MCF 10A (cell line): ENCODE measurements at places on chromosomes 12 and 14. TPM values are rescaled to one million over a fixed set of nuclear protein-coding genes. Genes with fewer than 3 reads are reported as not detected.

GRCh38 chr12:98893126-98893674, 248.1 kb downstream of the APAF1 start:
- H3K4me1 ChIP-seq: no peaks in the 10 kb centered on the region
- no peaks in the 10 kb centered on the region for H3K27me3 ChIP-seq
- no peak overlapping the region for H3K27ac ChIP-seq
- no peak for DNase-seq

HOXC4 gene
- total RNA-seq: 1.7 and 1.8 TPM in 2 replicates

POTEM gene
- total RNA-seq: not detected in 2 replicates

DNA sequence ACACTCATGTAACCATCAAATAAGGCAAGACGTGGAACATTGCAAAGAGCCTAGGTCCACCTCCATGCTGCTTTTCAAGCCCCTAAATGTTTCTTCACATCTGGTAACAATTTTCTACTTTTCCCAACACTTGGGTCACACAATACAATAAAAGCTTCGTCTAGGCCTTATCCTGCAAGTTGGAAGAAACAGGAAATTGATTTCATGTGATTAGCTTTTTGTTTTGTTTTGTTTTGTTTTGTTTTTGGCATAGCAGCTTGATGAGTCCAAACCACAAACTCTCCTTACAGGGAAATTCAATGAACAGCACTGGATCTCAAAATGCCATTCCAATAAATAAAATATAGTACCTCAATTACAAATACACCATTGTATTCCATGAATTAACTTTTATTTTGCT, 19.3 kb downstream of the TAS2R50 start:
- peak; percentile 25 for DNase-seq
- no peaks in the 10 kb centered on the region for H3K27me3 ChIP-seq
- H3K4me3 ChIP-seq: no peak overlapping the region
- no peak overlapping the region for H3K27ac ChIP-seq

DNA sequence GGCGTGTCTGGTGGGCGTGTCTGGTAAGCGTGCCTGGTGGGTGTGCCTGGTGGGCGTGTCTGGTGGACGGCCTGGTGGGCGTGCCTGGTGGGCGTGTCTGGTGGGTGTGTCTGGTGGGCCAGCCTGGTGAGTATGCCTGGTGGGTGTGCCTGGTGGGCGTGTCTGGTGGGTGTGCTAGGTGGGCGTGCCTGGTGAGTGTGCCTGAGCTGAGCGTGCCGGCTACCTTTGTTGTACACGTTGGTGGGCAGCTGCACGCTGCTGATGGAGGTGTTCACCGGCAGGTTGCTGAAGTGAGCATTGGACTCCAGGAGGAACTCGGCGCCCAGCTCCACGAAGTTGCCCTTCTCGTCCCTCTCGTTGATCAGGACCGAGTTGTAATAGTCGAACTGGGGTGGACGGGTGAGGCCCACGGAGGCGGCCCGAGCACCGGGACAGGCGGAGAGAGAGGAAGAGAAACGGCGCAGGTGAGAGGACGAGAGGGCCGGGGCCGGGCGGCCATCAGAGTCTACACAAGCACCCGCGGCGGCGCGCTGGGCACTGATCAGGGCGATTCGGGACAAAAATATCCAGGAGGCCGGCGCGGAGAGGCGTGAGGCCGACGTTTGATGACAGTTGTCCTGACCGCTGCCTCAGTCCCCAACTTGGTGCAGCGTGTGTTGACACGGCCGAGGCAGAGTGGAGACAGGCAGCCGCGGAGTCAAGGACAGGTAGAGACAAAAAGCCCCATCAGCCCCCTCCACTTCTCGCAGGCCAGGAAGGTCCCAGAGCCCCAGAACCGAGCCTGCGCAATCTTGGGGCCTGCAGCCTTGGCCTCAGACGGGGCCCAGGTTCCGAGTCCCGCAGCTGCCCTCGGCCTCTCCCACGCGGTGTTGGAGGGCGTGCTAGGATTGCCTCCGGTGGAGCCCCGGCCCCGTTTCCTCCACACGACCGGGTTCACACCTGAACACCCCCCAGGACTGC, 10.5 kb downstream of the CACNA2D4 start:
- H3K27ac ChIP-seq: no peak overlapping the region
- DNase-seq: no peak
- H3K4me1 ChIP-seq: no peaks in the 10 kb centered on the region

- H3K27me3 ChIP-seq: peaks cover 42% of the 10 kb centered on the region
- no peak overlapping the region for H3K27ac ChIP-seq
- DNase-seq: no peak
- H3K4me1 ChIP-seq: no peaks in the 10 kb centered on the region
Observed at GRCh38 chr14:101220921-101221510, 317.5 kb upstream of the RTL1 start.

DNA sequence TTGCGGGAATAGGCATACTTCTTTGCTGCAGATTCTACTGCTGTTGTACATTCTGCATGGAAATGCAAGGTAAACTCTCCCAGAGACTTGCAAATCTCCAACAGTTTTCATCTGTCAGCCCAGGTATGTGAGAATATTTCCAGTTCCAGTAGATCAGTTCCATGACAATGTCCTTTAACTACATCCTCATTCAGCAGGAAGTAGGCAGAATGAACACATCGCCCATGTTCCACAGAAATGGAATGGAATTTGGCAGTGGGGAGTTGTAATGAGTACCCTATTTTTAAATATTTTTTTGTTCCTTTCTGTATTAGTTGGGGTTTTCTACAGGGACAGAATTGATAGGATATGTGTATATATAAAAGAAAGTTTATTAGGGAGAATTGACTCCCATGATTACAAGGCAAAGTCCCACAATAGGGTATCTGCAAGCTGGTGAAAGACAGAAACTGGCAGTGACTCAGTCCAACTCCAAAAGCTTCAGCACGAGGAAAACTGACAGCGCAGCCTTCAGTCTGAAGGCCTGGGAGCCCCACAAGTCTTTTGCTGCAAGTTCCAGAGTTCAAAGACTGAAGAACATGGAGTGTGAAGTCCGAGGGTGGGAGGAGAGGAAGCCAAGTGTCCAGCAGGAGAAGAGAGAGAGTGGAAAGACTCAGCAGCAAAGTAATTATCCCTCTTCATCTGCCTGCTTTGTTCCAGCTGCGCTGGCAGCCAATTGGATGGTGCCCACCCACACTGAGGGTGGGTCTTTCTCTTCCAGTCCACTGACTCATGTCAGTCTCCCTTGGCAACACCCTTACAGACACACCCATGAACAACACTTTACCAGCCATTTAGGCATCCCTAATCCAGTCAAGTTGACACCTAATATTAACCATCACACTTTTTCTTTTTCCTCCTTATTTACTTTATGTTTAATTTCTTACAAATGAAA, 110.4 kb upstream of the SCAF11 start:
- no peak overlapping the region for H3K27ac ChIP-seq
- no peaks in the 10 kb centered on the region for H3K27me3 ChIP-seq
- no peak overlapping the region for H3K4me3 ChIP-seq
- H3K4me1 ChIP-seq: peaks cover 8% of the 10 kb centered on the region

DNA sequence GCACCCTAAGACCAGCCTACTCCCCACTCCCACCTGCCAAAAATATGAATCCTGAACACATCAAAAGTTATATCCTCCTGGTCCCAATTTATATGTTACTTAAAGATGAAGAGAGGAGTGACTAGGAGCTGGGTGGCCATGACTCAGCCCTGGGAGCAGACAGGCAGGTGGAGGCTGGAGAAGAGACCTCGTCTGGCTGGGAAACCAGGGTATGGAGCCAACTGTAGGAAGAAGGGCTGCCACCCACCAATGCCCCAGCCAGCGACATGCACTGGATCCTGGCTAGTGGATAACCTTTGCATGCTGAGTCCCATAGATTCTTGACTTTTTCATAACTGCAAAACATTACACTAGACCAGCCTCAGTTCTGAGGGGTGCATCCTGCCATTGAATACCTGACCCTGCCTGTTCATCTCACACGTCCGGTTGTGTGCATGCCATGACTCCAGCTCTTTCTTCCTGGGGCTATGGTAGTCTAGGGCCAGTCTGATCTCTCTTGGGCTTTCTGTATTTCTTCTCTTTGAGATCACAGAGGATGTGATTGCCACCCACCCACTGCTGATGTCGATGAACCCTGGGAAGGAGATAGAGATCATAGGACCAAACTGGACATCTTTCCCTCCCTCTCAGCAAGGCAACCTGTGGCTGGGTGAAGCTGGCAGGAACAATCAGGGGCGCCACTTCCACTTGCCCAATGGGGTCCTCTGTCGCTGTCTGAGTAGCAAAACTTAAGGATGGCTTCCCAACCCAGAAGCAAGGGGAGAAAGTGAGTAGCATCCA, 69.6 kb upstream of the DDX11 start:
- DNase-seq: no peak
- H3K27me3 ChIP-seq: no peaks in the 10 kb centered on the region
- no peaks in the 10 kb centered on the region for H3K36me3 ChIP-seq
- peaks cover 17% of the 10 kb centered on the region for H3K4me1 ChIP-seq
- no peak overlapping the region for H3K4me3 ChIP-seq

DNA sequence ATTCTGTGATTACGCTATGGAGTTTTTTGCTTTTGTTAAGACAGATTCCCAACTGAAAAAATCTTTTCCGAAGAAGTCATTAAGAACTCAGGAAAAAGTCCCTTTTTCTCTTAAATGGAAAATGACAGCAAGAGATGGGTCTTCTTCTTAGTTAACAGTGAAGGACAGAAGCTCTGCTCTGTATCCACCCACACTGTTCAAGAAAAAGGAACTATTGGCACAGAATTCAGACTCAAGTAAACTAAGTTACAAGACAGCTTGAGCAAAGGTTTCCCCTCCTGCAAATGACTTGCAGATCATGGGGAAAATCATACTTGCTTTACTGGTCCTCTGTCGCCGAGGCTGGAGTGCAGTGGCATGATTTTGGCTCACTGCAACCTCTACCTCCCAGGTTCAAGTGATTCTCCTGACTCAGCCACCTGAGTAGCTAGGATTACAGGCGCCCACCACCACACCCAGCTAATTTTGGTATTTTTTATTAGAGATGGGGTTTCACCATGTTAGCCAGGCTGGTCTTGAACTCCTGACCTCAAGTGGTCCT, 137.1 kb upstream of the AEBP2 start:
- H3K4me3 ChIP-seq: no peak overlapping the region
- H3K27me3 ChIP-seq: no peaks in the 10 kb centered on the region
- peaks cover 12% of the 10 kb centered on the region for H3K4me1 ChIP-seq
- no peak for DNase-seq
- H3K27ac ChIP-seq: no peak overlapping the region

RAB2B gene
- total RNA-seq: 22.8 and 23.3 TPM in 2 replicates

DNA sequence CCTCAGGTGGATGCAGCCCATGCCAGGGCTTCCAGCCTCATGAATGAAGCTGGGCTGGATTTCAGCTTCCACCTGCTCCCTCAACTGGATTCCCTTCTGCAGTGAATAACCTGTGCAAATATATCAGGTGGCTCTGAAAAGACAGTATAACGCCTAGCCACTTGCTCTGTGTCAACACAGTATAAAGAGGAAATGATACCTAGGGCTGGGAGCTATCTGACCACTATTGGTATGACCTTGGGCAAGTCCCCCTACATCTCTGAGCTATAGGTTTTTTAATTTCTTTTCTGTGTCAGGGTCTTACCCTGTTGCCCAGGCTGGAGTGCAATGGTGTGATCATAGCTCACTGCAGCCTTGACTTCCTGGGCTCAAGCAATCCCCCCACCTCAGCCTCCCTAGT, 19.8 kb downstream of the ISM2 start:
- H3K36me3 ChIP-seq: no peaks in the 10 kb centered on the region
- H3K4me1 ChIP-seq: no peaks in the 10 kb centered on the region
- H3K27ac ChIP-seq: no peak overlapping the region
- H3K27me3 ChIP-seq: peaks cover 11% of the 10 kb centered on the region
- no peak for DNase-seq

DNA sequence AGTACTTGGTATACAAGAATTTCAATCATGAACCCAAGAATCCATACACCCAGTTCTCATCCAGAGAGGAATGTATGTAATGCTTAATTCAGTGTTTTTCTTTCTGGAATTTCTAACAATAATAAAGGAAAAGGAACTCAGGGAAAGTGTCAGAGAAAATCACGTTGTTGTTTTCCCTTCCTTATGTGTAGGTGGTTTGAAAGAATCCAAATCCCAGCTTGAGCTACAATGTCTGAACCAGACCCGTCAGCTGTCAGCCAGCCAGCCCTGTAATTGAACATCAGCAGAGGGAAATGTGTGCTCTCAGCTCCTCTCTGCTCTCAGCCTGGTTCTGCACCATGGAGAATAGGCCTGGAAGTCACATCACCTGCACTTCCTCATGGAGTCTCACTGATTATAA, 126.5 kb downstream of the TMEM30B start:
- peaks cover 28% of the 10 kb centered on the region for H3K4me1 ChIP-seq
- H3K4me3 ChIP-seq: no peak overlapping the region
- peaks cover 14% of the 10 kb centered on the region for H3K36me3 ChIP-seq
- no peaks in the 10 kb centered on the region for H3K27me3 ChIP-seq
- DNase-seq: no peak

GRCh38 chr14:32203928-32204357, 874 bp upstream of the RNU6-8 start:
- H3K4me3 ChIP-seq: peak overlapping the region; percentile 89
- no peak for DNase-seq
- H3K27ac ChIP-seq: peak overlapping the region; percentile 98
- H3K4me1 ChIP-seq: peaks cover 21% of the 10 kb centered on the region
- H3K36me3 ChIP-seq: peaks cover 12% of the 10 kb centered on the region

DNAJC22 gene
- 0.25 and 0.33 TPM in 2 replicates for total RNA-seq

UBR7 gene
- 12.7 and 13.0 TPM in 2 replicates for total RNA-seq

- DNase-seq: no peak
- H3K4me1 ChIP-seq: peaks cover 21% of the 10 kb centered on the region
- H3K4me3 ChIP-seq: no peak overlapping the region
- no peaks in the 10 kb centered on the region for H3K36me3 ChIP-seq
Observed at GRCh38 chr12:45338272-45338671, 122.4 kb downstream of the ANO6 start.

GALNT9 gene
- total RNA-seq: 3.2 and 4.4 TPM in 2 replicates

FOXA1 gene
- 8.6 and 11.2 TPM in 2 replicates for total RNA-seq

GRCh38 chr14:49586673-49587460, 687 bp upstream of the RPS29 start:
- peak overlapping the region; percentile 81 for H3K4me3 ChIP-seq
- H3K36me3 ChIP-seq: peaks cover 57% of the 10 kb centered on the region
- peak; percentile 66 for DNase-seq
- H3K27ac ChIP-seq: peak overlapping the region; percentile 98
- H3K4me1 ChIP-seq: peaks cover 11% of the 10 kb centered on the region

DNA sequence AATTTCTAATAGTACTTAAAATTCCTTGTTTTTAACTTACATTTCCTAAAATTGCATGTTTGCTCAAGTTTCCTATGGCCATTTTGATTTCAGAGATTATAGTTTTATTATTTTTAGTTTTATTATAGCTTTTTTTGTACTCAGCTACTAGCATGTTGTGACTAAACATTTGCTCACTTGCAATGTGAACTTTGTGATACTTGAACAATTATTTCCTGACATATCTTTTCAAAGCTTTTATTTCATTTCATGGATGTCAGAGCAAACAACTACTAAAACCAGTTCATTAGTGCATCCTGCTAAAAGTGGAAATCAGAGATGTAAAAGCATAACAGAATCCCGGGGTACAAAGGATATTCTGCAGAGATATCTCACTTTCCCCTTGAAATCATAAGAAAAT, 33.6 kb upstream of the PCNX4 start:
- no peak overlapping the region for H3K4me3 ChIP-seq
- no peaks in the 10 kb centered on the region for H3K36me3 ChIP-seq
- H3K4me1 ChIP-seq: peaks cover 8% of the 10 kb centered on the region
- DNase-seq: no peak

C14orf93 gene
- total RNA-seq: 6.1 and 7.1 TPM in 2 replicates

CDKN3 gene
- total RNA-seq: 66.4 and 66.5 TPM in 2 replicates

GRCh38 chr12:70243510-70244371, 508 bp downstream of the CNOT2 start:
- H3K27me3 ChIP-seq: no peaks in the 10 kb centered on the region
- peak overlapping the region; percentile 95 for H3K4me3 ChIP-seq
- H3K4me1 ChIP-seq: peaks cover 46% of the 10 kb centered on the region
- peaks cover 46% of the 10 kb centered on the region for H3K36me3 ChIP-seq

GRCh38 chr12:113612076-113612728, 140.5 kb upstream of the LHX5 start:
- peaks cover 48% of the 10 kb centered on the region for H3K27me3 ChIP-seq
- DNase-seq: no peak
- no peak overlapping the region for H3K4me3 ChIP-seq
- H3K4me1 ChIP-seq: no peaks in the 10 kb centered on the region

TCHP gene
- total RNA-seq: 26.4 and 36.3 TPM in 2 replicates
